ENCODE measurements at places on chromosomes 7 and 10.

- DNase-seq, result no peak
Observed at GRCh38 chr10:118981946-118982345, 47.6 kb upstream of the NANOS1 start.

DNA sequence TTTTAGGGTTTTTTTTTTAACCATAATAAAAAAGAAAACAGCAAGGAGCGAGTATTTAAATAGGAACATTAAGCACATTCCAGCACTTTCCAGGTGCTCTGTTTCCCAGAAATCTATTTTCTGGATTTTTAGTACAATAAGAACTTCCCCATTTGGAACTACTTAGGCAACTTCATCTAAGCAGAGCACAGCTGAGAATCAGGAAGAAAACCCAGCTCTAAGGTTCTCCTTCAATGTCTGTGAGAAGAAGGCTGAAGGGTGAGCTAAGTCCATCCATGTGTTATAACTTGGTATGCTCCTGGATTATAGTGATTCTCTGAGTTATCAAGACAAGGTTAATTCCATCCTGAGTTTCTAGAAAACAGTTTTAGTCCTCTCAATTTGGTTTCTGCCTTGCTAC is 181.9 kb downstream of the CYP26A1 start:
- no peak for DNase-seq

DNA sequence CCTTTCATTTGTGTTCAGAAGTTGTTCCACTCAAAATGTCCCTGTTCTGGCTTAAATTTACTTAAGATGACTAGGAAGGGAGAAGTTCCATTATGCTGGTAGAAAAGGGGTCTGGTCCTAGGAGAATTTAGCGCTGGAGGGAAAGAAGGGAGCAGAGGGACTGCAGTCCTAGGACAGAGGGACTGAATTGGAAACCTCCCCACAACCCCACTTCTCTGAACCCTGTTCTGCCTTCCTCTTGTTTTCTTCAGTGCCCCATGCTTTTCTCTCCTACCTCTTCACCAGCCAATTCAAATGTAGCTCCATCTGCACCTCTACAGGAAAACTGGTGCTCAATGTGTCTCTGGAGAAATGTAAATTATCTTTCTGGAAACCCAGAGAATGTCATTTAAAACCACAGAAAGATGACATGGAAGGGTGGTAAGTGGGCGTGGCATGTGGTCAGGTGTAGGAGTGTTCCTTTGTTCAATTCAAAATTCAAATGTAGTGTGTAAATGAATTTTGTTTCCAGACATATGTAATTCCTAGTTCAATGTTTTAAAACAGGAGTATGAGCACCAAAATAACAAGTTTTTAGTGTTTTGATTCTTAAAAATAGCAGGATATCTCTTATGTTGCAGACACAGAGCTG is 24.0 kb upstream of the RHOBTB1 start:
- no peak for DNase-seq

DNA sequence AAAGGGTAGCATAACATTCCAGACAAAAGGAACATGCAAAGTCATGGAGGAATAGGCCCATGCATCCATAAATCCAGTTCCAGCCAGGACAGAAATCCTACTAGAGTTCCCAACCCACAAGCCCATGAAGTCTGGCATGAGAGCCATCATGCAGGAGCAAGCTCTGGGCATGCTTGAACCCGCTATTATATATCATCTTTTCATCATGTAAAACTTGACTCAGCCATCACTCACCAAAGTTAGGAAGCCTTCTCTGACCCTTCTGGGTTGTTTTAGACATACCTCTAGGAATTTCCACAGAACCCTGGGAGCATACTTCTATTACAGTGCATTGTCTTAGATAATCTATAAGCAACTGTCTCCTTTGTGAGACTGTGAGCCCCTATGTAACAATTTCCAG is 293.0 kb upstream of the NPSR1 start:
- DNase-seq, result no peak

DNA sequence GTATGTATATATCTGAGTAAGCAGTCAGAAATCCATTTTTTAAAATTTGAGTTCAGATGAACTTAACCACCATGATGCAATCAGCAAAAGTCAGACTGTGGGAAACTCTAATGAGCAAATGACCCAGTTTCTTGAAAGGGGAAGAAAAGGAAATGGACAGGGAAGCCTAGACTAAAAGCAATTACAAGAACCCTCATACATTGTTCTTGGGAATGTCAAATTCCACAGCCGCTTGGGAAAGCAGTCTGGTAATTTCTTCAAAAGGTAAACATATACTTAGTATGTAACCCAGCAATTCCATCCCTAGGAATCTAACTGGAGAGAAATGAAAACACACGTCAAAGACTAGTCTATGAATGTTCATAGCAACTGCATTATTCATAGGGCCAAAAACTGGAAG is 16.4 kb upstream of the FOXK1 start:
- DNase-seq, result no peak

- DNase-seq, result no peak
Observed at GRCh38 chr7:25752967-25753791, 398.8 kb upstream of the NFE2L3 start.

DNA sequence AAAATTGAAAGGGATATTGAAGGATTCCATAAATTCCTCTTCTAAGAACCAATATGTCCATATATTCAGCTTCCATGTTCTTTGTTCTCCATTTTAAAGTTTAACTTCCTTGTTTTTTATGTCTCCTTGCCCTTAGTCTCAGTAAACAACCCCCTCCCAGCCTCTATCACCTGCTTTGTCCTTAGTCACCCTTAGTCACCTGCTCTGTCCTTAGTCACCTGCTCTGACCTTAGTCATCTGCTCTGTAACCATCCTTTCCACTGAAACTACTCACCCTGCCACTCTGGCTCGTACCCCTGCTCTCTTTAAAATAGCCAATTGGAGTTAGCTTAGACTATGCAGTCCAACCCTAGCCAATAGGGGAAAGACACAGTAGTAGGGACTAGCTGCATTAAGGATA is 136.2 kb upstream of the TMEM106B start:
- DNase-seq, result no peak

- no peak for DNase-seq
Observed at GRCh38 chr7:14837216-14837615, 65.3 kb downstream of the DGKB start.

GRCh38 chr7:121447243-121447910 is 51.3 kb upstream of the FAM3C start:
- DNase-seq, result peak; percentile 1

DNA sequence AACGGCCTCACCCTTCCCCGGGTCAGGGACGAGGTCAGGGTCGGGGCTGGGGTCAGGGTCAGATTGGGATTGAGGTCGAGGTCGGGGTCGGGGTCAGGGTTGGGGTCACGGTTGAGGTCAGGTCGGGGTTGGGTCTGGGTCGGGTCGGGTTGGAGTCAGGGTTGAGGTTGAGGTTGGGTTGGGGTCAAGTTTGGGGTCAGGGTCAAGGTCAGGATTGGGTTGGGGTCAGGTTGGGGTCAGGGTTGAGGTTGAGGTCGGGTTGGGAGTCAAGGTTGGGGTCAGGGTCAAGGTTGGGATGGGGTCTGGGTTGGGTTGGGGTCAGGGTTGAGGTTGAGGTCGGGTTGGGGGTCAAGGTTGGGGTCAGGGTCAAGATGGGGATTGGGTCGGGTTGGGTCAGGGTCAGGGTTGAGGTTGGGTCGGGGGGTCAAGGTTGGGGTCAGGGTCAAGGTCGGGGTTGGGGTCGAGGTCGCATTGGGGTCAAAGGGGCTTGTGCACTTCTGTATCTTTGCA is 131.4 kb downstream of the VIPR2 start:
- no peak for DNase-seq

GRCh38 chr10:121337427-121337826 is 260.8 kb downstream of the FGFR2 start:
- DNase-seq, result no peak

DNA sequence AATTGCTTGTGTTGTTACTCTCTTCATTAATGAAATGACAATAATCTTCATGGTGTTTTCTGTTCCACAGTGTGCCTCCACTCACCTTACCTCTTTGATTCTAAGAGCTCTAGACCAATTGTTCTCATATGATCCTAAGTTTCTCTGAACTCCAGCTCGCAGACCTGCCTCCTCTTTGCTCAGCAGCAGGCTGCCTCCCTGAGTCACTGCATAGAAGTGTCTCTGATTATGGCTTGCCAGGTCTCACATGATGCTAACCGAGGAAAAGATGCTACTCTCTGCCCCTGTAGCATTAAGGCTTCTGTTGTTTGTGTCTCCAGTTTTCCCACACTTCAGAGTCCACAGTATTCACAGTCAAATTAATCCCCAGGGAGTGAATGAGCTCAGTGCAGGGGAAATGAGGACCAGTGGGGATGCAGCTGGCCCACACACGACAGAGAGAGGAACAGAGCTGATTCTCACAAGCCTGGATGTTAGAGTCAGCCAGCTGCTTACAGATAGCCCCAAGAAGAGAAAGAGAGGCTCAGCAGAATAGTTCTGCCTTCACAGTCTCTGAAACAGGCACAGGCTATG is 145.9 kb upstream of the EGR2 start:
- DNase-seq, result no peak

- DNase-seq, result no peak
Observed at GRCh38 chr10:86603256-86603655, 51.1 kb upstream of the OPN4 start.

DNA sequence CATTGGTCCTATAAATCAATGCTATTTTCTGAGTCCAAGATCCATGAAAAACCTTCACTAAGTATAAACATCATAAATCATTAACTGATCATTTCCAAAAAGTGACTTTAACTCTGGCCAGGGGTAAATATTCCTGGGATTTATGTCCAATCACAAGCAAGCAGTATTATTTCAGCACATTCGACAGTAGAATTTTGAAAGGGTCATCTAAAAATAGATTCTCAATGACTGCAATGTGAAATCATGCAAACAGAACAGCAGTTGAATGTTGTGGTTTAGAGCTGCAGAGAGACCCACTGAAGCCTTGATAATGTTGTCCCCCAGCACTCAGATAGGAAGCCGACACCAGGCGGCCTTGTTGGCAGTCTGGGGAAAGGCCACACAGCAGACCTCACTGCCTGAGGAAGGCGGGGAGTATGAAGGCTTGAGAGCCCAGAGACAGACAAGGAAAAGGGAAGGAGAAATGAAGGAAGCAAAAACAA is 38.1 kb downstream of the FAM107B start:
- DNase-seq, result no peak

- no peak for DNase-seq
Observed at GRCh38 chr7:461453-462172, 58.0 kb downstream of the PDGFA start.

DNA sequence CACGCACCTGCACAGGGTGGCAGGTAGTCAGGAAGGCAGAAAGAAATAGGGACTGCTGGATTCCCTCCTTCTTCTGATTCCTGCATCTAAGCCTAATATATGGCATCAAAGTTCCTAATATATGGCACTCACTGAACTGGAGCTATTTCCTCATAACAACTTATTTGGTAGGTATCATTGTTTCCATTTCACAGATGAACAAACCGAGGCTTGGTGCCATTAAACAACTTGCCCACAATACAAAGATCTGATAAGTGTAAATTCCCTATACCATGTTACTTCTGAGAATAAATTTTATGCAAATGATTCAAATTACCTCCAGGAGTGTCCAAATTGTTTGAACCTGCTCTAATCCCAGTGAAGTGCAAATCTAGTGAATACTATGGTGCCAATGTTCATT is 2.1 kb upstream of the FAM171A1 start:
- DNase-seq, result no peak

GRCh38 chr7:139655305-139655704 is 122.5 kb downstream of the HIPK2 start:
- DNase-seq, result no peak

DNA sequence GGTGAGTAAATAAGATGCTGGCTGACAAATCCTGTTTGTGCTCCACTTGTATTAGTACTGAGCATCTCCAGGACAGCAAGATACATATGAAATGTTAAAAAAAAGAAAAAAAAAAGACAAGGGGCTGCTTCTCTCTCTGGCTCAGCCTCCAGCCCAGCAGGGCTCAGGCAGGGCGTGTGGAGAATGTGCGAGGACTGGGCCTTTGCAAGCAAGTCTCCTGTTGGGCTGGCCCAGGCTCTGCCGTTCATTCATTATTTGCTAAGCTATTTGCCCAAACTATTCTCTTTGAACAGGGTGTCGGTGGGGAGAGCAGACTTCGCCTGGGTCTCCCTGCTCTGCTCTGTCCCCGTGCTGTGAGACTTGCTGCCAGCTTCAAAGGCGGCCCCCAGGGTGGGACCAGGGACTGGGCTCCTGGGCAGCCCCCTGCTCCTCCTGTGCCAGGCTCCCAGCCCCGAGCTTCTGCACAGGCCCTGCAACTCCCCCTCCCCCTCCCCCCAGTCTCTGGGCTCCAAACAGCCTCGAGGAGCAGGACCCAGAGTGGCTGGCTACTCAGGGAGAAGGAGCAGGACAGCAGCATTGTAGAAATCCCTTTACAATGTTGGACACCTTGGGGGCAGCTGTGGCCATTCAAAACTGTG is 25.6 kb upstream of the MGMT start:
- DNase-seq, result no peak

DNA sequence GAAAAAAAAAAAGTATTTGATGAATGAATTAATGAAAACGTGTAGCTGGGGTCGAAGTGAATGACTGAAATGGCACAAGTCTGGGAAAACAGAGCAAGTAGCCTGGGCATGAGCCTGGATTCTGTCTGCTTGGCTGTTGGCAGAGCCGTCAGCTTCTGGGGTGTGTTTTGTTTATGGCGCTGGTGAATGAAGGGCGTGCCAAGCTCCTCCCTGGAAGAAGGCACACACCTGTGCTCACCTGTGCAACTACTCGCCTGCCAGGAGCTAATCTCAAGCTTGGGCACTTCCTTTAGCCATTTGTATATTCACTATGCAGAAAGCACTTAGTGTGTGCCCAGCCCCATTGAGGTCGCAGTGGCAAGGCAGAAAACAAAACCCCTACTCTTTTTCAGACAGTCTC is 74.1 kb downstream of the GTF2IRD1 start:
- DNase-seq, result no peak

DNA sequence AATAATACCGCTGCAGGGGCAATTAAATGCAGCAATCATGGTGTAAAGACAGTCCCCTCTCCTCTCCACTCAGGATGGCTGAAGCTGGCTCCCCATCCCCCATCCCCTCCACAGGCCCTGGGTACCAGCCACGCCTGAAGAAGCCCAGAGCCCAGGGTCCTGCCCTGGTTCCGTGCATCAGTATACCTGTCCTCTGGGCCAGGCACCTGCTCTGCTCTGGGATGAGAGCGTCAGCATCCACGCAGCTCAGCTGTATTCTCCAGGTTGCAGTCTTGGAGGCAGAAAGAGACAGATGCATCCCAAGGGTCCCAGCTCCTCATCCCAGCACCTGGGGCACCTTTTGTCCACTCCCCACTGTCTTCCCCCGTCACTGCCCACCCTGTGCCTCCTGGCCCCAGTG is 233.8 kb downstream of the TCERG1L start:
- DNase-seq, result no peak

Data from NCI-H446 treated with DMSO at 0.1 percent for 48 hours (cell line).